ENCODE measurements at places on chromosomes 16 and 17.
A peak's percentile ranks its signal among the peaks of the same experiment; 100 is the strongest.

GRCh38 chr16:86195863-86196630 is 297.1 kb downstream of the IRF8 start:
- no peak for DNase-seq

- peak; percentile 64 for DNase-seq
Observed at GRCh38 chr17:79777894-79778503, at the start of gene CBX2. TSS of gene CBX2 (plus strand) at chr17:79778148. CDS start at chr17:79778236, 88 bp downstream.

DNA sequence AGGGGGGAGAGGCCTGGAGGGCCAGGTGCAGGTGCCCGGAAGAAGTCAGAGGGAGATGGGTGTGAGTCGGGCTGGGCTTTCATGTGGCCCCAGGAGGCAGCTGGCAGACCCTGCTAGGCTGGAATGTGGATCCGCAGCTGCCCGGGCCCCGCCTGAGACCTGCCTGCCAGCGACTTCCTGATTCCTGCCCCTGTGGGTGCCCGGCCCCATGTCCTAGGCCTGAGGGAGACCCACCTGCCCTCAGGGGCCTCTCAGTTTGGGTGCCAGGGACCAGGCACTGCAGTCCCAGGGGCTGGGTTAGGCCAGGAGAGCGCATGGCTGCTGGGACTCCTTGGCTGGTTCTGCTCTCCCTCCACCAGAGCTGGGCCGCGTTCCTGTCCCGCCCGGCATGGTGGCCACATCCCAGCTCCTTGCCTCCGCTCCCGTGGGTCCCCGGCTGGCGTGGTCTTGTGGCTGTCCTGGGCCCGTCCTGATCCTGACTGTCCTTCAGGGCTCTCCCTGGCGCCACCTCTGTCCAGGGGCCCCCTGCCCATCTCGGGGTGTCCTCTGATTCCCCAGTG is 22.1 kb upstream of the SPNS2 start:
- no peak for DNase-seq

DNA sequence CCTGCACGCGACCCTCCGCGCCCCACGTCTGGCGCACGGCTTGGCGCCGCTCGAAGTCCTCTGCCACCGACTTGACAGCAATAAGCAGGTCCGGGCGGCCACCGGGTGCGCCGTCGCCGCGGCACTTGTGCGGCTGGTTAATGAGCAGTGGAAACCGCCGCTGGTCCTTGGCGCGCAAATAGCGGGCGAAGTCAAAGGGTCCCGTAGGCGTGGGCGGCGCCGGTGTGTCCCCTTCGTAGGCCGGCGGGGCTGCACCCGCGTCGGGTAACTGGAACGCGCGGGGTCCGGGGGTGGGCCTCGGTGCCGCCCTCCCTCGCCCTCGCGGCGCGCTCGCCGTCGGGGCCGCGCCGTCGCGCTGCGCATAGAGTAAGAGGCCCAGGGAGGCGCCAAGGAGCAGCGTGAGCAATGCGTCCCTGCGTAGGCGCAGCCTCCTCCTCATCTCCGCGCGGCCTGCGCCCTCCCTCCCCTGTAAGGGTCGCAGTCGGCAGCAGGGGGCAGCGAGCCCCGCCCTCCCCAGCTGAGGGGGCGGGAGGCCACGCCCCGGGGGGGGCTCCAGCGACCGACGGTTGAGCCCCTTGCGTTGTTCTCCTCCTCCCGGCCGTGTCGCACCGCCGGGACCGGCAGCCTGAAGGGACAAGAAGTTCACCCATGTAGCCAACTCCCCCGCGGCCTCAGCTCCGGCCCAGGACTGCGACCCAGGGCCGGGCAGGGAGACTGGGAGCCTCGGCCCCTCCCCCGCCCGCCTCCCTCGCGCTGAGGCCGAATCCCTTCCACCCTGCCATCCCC is 558 bp downstream of the B3GNT9 start:
- peak; percentile 32 for DNase-seq

GRCh38 chr16:47317465-47318240 is 143.2 kb downstream of the ITFG1 start:
- DNase-seq, result no peak

DNA sequence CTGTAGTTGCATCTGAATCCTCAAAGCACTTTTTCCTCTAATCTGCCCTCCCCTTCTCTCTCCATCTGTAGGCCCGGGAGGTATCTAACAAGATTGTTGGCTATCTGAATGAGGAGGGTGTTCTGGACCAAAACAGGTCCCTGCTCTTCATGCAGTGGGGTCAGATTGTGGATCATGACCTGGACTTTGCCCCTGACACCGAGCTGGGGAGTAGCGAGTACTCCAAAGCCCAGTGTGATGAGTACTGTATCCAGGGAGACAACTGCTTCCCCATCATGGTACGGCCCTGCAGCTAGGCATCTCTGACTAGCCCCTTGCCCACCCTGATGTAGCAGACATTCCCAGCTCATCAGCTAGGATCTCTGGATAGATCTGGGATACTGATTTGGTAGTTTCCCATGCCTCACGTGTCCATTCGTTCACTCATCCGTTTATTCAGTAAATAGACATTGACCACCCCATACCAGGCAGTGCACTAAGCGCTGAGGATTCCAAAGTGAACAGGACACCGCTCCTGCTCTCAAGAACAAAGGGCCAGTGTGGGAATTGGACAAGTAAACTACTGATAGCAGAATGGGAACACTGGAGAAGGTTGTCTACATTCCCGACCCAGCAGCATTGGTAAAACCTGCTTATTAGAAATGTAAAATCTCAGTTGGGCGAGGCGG is 12.1 kb downstream of the LPO start:
- DNase-seq, result no peak

DNA sequence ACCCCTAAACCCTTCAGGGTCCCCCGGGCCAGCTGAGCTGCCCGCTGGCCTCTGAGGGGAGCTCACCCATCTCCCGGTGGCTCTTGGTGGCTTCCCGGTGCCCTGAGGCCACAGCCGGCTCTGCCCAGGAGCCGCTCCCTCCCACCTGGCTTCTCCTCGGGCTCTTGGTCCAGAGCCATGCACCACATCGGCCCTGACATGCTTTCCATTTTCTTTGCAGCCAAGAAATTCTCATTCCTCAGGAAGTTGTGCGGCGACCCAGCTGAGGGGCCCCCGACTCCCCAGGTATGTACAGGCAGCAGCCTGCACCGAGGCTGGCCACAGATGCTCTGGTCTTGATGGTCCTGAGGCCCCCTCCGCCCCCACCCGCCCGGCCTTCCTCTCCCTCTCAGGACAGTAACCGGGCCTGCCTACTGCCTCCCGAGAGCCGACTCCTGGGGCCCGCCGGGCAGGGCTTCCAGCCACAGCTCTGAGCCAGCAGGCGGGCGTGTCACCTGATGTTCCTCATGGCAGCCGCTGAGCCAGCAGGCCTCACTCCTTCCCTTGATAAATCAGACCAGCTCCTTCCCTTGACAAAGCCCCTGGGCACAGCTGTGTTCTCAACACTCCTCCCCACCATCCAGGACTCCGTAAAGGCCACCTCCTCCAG is 28.4 kb upstream of the ZFPM1 start:
- no peak for DNase-seq

DNA sequence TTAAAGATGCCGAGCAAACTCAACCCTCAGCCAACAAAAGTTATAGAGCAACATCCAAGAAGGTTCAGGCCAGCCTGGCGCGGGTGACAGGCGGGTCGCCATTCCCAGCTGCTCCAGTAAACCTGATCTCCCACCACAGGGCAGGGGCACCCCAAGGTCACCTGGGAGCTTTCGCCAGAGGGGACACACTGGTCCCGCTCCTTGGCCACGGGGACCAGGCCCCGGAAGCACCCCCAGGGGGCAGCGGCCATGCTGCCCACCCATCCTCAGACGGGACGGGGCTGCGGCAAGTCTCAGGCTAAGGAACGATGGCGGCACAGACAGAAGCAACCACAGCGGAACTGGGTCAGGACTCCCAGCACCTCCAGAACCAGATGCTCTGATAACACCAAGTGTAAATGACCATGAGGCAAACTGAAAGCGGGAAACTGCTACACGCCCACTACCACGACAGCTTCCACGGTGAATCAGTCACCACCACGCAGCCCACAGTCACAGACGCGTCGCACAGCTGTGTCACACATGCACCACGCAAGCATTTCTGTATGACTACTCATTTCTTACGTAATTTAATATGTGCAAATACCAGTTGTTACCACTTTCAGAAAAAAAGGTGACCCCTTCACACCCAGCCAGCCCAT is 14.1 kb upstream of the CCDC154 start:
- peak; percentile 15 for DNase-seq

GRCh38 chr16:28062847-28063521 is 530 bp downstream of the GSG1L start:
- DNase-seq, result no peak

- no peak for DNase-seq
Observed at GRCh38 chr16:76195056-76195455, 82.1 kb upstream of the CNTNAP4 start.

- DNase-seq, result no peak
Observed at GRCh38 chr16:58460219-58460610, 39.7 kb upstream of the NDRG4 start.

- no peak for DNase-seq
Observed at GRCh38 chr17:78133971-78134898, 3.7 kb downstream of the TMC8 start.

- no peak for DNase-seq
Observed at GRCh38 chr17:59832883-59833379, 59.8 kb downstream of the TUBD1 start.

GRCh38 chr17:35046245-35046644 is 17.3 kb downstream of the RFFL start:
- DNase-seq, result no peak

GRCh38 chr17:70813355-70813930 is 644.1 kb downstream of the KCNJ2 start:
- no peak for DNase-seq

- DNase-seq, result no peak
Observed at GRCh38 chr17:38715216-38715943, 10.3 kb downstream of the MLLT6 start.

GRCh38 chr16:68190081-68190480 is 45.8 kb downstream of the ESRP2 start:
- DNase-seq, result no peak

- no peak for DNase-seq
Observed at GRCh38 chr17:58918884-58919283, 163.2 kb downstream of the PPM1E start.

DNA sequence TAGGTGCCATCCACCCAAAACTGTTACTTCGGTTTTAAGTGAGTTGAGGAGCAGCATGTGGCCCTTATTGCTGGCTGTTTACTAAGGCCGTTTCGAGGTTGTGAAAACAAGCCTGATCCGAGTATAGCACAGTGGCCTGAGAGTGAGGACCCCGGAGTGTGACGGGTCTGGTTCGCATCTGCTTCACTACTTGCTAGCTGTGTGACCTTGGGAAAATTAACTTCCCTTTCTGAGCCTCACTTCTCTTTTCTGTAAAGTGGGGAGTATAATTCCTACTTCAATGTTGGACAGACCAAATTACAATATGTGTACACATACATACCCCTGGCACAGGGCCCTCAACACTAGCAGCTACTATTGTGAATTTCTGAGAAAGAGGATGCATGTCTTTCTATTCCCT is 11.7 kb upstream of the HEATR6 start:
- no peak for DNase-seq

DNA sequence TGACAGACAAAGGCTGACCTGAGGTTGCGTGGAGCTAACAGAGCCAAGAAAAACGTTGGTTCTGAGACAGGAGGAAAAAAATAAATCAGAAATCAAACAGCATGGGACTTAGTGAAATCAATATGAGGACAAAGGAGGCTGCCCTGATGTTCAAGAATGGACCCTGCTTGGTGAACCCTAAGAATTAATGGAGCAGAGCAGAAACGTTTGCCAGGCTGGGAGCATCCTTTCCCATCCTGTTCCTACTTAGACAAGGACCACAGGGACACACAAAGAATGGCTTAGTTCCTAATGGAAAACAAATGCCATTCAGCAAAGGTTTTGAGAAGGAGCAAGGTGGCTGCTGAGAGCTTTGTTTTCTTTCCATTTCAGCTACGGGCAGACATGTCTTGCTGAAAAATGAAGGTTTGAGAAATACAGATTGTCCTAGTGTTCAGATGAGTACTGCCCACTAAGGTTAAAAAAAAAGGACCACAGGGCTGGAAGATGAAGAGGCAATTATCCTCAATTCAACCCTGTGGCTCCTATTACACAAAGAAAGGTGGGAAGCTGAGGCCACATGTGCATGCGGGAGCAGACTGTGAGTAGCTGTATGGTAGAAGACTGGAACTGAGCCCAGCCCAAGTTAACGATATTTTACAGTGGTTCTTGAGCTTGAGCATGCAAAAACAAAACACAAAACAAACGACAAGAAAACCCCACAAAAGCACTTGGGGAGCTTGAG is 230.1 kb downstream of the SLC39A11 start:
- DNase-seq, result no peak

GRCh38 chr16:88083582-88083981 is 132.3 kb downstream of the BANP start:
- no peak for DNase-seq

DNA sequence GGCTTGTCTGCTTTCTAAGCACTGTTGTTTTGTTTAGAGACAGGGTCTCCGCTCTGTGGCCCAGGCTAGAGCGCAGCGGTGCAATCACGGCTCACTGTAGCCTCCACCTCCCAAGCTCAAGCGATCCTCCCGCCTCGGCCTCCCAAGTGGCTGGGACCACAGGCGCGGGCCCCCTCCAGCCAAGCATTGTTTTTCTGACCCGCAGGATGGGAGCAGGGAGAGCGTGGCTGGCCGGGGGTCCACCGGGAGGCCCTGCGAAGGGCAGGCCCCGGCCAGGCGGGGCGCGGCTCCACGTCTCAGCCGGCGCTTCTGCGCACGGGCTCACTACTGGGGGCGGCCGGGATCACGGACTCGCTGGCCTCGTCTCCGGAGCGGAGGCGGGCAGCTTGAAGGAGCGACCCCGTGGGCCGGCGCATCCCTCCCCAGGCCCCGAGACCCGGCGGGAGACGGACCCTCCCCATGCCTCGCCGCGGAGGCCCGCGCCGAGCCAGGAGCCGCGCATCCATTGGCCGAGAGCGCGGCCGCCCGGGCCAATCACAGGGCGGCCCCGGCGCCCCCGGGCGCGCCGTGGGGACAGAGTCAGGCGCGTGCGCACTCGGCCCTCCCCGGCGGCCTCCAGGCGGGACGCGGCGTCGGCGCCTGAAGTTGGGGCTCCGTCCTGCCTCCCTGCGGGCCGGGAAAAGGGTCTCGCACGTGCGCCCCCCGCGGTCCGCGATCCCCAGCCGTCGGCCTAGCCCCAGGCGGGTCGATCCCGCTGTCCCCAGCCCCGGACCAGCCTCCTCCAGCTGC is 24.9 kb downstream of the ACTG1 start:
- peak; percentile 57 for DNase-seq

DNA sequence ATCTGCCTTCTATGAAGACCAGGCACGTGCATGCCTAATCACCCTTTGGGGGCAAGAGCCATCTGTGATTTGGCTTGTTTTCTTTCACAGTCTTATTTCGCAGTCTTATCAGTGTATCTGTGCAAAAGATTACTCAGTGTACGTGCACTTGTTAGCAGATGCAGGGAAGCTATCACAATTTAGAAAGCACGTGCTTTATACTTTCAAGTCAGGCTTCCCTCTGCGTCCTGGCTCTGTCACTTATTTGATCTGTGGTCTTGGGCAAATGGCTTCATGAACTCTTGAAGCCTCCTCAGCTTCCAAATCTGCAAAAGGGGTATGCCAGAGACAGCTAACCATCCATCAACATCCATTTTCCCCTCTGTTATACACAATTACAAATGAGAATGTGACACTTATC is 246.4 kb downstream of the XYLT1 start:
- no peak for DNase-seq

GRCh38 chr16:83813823-83814658 is 6.3 kb downstream of the HSBP1 start:
- DNase-seq, result no peak

Measured in stimulated activated CD4-positive, alpha-beta T cell treated with anti-CD3 and anti-CD28 coated beads, Interleukin-12 subunit alpha, Interleukin-12 subunit beta, amount 100 ng/mL, for 24 hours (primary cell).